Natural killer cell treated with Interleukin-12 subunit alpha and Interleukin-12 subunit beta and Interleukin-15 and Interleukin-18, amount 100 ng/mL, for 72 hours (primary cell): ENCODE measurements at places on chromosomes 1 and 21.
A peak's percentile ranks its signal among the peaks of the same experiment; 100 is the strongest.

- no peak for DNase-seq
- H3K4me3 ChIP-seq, result no peak overlapping the region
- H3K27me3 ChIP-seq, result no peaks in the 10 kb centered on the region
These were observed 1037.4 kb upstream of the TMPRSS15 start for GRCh38 chr21:19440792-19441655.

DNA sequence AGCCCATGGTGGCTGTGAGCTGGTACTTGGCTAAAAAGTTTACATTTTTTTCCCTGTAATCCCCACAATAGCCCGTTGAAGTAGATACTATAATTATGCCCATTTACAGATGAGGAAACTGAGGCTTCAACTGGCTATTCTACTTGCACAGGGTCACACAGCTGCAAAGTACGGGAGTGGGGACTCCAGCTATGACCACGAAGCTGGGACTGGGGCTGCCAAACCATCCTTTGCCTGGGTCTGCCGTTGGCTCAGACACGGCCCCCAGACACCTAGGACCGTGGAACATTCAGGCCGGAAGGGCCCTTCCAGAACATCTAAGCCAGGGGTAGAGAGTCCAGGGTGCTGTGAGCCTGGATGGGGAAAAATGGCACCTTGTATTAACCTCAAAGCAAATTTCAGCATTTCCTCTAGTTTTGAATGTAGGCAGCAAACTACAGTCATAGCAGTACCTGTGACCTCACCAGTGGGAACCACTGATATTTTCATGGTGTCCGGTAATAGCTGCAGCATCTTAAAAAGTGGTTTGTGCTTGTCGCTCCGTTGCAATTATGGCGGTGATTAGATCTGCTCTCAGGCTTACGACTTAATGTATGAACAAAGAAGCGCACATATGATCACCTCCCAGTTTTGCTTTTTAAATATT is 4.3 kb downstream of the TP73 start:
- no peak for DNase-seq
- H3K27ac ChIP-seq, result no peak overlapping the region
- H3K36me3 ChIP-seq, result no peaks in the 10 kb centered on the region
- peak overlapping the region; percentile 55 for H3K4me3 ChIP-seq
- H3K27me3 ChIP-seq, result peaks cover 42% of the 10 kb centered on the region

DNA sequence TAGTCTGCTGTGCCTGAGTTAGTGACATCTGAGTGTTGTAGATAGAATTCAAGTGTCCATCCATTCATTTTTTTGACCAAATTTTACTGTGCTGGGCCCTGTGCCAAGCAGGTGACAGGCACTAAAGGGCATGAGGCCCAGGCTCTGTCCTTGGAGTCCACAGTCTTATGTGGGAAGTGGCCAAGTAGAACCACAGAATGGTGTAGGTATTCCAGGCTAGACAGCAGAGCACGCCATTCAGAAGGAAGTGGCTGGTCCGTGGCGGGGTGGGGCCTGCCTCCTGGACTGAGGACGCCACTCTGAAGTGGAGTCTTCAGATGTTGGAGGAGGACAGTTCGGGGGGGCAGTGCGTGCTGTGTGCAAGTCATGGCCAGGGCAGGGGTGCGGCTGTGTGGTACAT is 68.9 kb upstream of the ACTL8 start:
- no peak overlapping the region for H3K4me3 ChIP-seq
- H3K36me3 ChIP-seq, result no peaks in the 10 kb centered on the region
- no peaks in the 10 kb centered on the region for H3K4me1 ChIP-seq

GRCh38 chr1:24113641-24114033 is 1.7 kb upstream of the MYOM3 start:
- no peak for DNase-seq
- no peaks in the 10 kb centered on the region for H3K36me3 ChIP-seq
- no peak overlapping the region for H3K4me3 ChIP-seq
- H3K27me3 ChIP-seq, result peaks cover 18% of the 10 kb centered on the region
- peaks cover 5% of the 10 kb centered on the region for H3K4me1 ChIP-seq

DNA sequence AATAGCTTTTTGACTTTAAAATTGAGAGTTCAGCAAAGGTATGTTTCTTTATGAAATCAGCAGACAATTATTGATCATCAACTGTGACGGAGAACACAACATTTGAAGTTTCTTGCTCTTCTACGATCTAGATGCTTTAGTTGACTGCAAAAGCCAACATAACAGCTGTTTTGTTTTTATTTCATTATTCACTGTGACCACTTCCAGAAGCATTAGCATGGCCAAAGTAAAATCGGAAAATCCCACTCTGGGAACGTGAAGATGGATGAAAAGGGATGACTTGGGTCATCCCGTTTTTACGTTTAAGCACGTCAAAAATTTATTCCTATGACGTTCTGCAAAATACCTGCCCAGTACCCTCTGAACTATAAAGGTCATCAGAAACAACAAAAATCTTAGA is 833.0 kb upstream of the ADAMTS5 start:
- no peak overlapping the region for H3K27ac ChIP-seq
- H3K4me1 ChIP-seq, result peaks cover 4% of the 10 kb centered on the region
- H3K27me3 ChIP-seq, result no peaks in the 10 kb centered on the region
- DNase-seq, result no peak
- H3K36me3 ChIP-seq, result no peaks in the 10 kb centered on the region
- H3K4me3 ChIP-seq, result no peak overlapping the region

GRCh38 chr1:153429266-153430165 is 13.2 kb downstream of the S100A7A start:
- no peak overlapping the region for H3K4me3 ChIP-seq
- H3K36me3 ChIP-seq, result no peaks in the 10 kb centered on the region
- no peak overlapping the region for H3K27ac ChIP-seq
- no peak for DNase-seq
